ENCODE measurements at places on chromosomes 4 and X.

GRCh38 chr4:42282081-42282901 lies 115.0 kb upstream of the SHISA3 start:
- DNase-seq, result peak; percentile 10

DNA sequence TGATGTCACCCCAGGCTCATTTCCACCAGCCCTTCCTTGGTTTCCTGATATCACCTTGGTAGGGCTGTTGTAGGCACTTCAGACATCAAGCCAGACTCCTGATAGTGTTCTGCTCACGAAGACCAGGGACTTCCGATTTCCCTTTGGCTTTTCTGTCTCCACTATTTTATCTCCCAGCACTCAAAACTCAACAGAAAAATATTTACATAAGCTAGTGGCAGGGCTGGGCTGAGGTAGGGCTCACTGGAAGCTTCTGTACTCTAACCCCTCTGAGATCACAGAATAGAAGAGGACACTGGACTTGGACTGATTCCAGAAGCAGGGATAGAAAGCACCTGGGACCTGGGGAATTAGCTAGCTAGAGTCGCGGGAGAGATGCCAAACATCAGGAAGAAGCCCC lies 34.4 kb upstream of the EFNB1 start:
- no peak for DNase-seq

DNA sequence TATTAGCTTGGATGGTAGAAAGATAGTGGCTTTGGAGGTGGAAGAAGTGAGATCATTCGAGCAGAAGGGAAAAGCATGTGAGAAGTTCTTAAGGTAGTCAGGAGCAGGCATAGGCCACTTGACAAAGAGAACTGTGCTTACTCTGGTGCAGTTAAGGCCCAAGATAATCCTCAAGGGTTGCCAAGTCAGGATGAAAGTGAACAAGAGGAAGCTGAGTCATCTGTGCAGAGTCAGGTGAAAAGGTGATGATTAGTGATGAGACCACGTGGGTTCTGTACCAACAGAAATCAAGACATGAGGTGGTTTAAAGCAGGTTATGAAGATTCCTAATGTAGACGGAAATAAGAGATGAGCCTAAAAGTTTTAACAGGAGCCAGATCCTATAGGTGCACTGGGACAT lies 369.8 kb downstream of the DTHD1 start:
- DNase-seq, result no peak

GRCh38 chrX:44344194-44344593 lies 722 bp upstream of the EFHC2 start:
- DNase-seq, result no peak

- no peak for DNase-seq
Measured at GRCh38 chr4:110270492-110271197, 72.2 kb upstream of the ELOVL6 start.

GRCh38 chr4:30094887-30095286 lies 625.3 kb upstream of the PCDH7 start:
- no peak for DNase-seq

GRCh38 chrX:23884427-23885024 lies 23.2 kb downstream of the APOO start:
- DNase-seq, result no peak
